ENCODE measurements at places on chromosomes 1 and 21.

- DNase-seq = no peak
These were observed 44.0 kb downstream of the ETS2 start for GRCh38 chr21:38849776-38850175.

- DNase-seq = no peak
These were observed 656.7 kb downstream of the AJAP1 start for GRCh38 chr1:5311147-5311546.

DNA sequence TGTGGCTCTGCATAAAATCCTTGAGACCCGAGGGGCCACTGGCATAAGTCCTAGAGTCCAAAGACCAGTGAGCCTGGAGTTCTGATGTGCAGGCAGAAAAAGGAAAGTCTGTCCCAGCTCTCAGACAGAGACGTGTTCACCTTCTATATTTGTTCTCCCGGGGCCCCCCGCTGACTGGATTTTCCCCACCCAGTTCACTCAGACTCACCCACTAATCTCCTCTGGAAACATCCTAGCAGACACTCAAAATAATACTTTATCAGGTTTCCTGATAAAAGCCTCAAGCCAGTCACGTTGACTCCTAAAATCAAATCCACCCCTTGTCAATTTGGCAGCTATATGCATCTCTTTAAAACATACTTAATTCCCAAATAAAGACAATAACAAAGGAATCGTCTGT lies 1084.2 kb upstream of the NCAM2 start:
- DNase-seq = no peak

GRCh38 chr1:180923021-180923841 lies 10.5 kb downstream of the KIAA1614 start:
- DNase-seq = no peak

GRCh38 chr1:149962736-149963135 lies 26.1 kb upstream of the MTMR11 start:
- DNase-seq = no peak
